ENCODE measurements at places on chromosomes 16 and 17.

DNA sequence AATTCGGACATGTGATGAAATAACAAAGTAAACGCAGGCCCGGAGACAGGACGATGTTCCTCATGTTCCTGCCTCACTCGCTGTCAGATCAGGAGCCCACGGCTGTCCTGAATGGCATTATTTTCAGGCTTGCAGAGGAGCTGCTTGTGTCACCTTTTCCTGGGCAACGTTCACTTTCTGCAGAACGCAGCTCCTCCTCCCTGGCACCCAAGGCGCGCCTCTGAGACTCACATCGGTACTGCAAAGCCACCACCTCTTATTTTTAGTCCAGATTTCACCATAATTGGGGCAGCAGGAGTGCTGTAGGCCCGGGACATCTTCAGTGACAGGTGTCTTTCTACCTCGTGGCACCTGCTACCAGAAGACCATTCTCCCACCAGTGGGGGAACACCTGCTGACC lies 8.0 kb upstream of the C16orf96 start:
- no peak for ATAC-seq

DNA sequence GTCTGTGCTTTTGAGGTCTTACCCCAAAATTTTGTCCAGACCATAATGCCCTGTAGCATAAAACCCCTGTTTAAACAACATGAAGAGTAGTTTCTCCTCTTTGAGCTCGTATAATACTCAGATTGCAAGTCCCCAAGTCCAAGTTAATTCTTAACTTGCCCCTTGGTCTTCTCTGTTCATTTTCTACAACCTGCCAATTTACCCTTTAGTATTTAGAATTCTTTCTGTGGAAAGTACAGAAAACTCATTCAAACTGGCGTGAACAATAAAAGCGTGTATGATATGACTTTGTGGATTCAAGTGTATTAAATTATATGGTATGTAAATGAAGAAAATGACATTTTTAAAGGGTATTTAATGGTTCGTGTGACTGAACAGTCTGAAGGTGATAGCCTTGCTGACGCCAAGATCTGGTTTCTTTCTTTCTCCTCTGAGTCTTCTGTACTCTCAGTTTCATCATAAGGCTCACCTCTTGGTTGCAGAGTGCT lies 185.6 kb downstream of the PRKCA start:
- no peak for ATAC-seq

- ATAC-seq = no peak
These were observed 55.4 kb upstream of the ENDOV start for GRCh38 chr17:80359422-80360110.

GRCh38 chr17:36943250-36944191 lies 5.2 kb upstream of the AATF start:
- no peak for ATAC-seq

DNA sequence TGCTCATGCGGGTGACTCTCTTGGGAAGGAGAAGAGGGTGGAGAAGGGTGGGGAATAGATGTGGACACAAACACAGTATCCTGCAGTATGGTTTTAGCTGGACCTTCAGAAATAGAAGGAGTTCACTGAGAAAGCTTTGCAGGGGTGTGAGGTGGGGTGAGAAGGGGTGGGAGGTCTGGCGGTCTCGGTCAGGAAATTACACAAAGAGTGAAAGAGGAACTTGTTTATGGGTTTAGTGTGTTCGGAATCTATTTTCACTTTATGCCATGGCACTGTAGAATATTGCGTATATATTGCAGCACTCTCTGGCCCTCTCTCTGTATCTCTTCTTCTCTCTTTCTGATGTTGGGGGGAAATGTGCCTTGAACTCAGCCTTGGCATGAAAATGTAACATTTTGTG lies 148.2 kb upstream of the GOT2 start:
- no peak for ATAC-seq

GRCh38 chr16:86104537-86105048 lies 205.6 kb downstream of the IRF8 start:
- no peak for ATAC-seq

DNA sequence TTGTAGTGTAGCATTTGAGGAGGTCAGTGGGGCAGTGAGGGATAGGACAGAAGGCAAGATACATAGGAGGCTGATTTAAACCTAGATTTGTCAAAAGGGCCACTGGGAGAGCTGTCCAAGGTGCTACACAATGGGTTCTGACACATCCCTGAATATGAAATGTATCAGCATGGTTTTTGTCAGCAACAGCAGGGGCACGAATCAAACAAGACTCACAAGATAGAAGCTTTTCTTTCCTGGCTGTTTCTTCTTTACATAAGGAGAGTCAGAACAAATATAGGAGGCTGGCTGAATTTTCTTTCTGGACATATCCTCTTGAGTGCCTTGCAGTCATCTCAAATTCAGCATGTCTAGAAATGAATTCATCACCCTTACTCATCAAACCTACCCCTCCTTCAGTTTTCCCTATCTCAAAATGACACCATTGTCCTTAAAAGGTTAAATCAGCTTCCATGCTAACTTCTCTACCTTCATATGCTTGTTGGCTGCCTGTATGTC lies 130.5 kb downstream of the NPIPB5 start:
- ATAC-seq = peak; percentile 53

DNA sequence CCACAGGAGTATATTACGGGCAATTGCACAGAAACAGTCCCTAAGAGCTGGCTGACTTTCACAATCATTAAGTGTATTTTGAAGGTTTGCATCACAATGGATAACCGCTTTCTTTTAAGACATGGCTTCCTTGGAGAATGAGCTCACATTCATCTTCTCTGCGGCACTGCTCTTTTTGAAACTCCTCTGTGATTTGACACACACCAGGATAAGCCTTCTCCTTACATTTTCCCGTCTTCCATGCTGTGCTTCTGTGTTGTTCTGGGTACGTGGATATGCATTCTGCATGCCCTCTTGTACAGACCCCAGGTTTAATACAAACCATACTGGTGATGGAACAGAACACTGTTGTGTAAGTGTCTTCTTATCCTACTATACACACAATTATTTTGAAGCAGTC lies 89.5 kb upstream of the METRNL start:
- no peak for ATAC-seq

GRCh38 chr17:71052971-71053370 lies 883.6 kb downstream of the KCNJ2 start:
- no peak for ATAC-seq

- peak; percentile 62 for ATAC-seq
These were observed 116.3 kb downstream of the TANC2 start for GRCh38 chr17:63082273-63082861.

- no peak for ATAC-seq
These were observed 21.6 kb downstream of the EMC8 start for GRCh38 chr16:85777583-85778310.

- ATAC-seq = peak; percentile 7
These were observed 15.9 kb downstream of the GRB7 start for GRCh38 chr17:39753514-39754160.

- no peak for ATAC-seq
These were observed 42.7 kb downstream of the BANP start for GRCh38 chr16:87993901-87994300.

- no peak for ATAC-seq
These were observed 3.4 kb downstream of the RAP1GAP2 start for GRCh38 chr17:2799653-2800052.

DNA sequence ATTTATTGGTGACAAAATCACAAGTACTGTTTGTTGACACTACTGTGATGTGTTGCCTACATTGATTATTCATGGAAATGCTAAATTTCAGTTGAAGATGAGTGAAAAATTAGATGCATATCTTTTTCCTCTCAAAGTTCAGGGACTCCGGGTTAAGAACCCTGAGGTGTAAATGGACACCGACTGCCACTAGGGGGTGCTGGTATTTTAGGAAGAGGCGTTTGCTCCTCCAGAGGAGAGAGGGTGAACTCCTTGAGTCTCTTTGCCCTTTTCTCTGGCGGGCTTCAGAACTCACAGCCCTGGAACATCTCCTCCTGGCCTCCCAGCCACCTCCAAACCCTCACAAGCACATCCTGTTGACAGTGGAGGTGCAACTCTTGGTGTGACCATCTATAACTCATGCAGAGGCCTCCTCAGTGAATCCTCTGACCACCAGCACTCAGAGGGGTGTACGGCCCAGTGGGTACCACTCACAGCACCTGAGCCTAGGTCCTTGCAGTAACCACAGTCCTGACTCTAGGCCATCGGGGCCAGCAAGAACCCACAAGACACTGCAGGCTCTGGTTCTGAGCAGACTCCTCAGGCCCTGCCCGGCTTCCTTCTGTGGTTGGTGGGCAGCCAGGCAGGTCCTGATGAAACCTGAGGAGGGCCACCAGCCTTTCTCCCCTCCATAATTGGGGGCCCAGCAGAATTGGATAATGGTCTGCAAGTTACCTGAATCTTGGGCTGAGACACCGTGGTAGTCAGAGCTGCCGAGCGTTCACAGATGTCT lies 26.2 kb upstream of the PIK3R5 start:
- ATAC-seq = peak; percentile 80

- ATAC-seq = no peak
These were observed 16.5 kb upstream of the ZFHX3 start for GRCh38 chr16:73064212-73064993.

DNA sequence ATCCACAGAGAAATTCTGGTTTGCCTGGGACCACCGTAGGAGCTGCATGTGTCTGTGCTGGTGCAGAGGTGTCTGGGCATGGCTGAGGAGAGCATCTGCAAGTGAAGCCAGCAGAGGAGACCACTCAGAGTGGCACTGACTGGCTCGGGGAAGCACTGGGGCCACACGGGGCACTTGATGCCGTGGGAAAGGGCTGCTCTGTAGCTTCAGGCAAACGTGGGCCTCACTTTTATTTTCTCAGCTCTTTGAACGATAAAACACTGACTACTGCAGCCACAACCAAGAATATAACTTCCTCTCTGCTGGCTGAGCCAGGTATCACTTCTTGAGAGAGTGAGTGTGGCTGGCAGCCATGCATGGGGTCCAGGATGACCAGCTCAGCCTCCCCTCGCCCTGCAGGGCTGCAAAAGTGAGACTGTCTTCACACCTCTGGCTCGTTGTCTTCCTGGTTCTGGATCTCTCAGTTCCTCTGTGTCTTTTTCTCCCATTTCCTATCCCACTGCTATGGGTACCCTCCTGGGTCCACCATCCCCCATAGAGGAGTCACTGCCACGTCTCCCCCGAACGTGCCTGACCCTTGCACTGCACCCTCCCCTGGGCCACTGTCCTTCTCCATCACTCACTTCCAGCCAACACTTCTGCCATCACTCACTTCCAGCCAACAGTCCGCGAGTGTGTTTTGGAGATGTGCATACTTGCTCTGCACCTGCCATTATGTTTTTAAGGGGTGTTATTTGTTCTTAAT lies 201.4 kb upstream of the CHMP6 start:
- ATAC-seq = peak; percentile 18

- ATAC-seq = peak; percentile 95
These were observed 13.8 kb downstream of the CORO7 start for GRCh38 chr16:4402439-4403132.

DNA sequence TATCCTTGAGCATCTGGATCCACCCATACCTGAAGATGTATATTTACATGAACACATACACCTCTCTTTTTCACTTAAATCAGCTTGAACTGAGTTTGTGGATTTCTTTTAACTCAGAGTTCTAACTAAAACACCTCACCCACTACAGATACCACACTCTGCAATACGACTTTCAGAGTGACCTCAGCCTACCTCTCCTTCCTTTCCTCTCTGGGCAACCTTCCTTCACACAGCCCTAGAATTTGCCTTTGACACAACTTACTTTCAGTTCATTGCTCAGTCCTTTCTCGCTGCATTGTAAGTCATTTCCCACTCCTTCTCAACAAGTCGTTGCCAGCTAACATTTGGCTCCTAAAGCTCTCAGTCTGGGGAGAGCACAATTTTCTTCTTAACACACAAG lies 151.9 kb upstream of the IRX3 start:
- ATAC-seq = no peak

DNA sequence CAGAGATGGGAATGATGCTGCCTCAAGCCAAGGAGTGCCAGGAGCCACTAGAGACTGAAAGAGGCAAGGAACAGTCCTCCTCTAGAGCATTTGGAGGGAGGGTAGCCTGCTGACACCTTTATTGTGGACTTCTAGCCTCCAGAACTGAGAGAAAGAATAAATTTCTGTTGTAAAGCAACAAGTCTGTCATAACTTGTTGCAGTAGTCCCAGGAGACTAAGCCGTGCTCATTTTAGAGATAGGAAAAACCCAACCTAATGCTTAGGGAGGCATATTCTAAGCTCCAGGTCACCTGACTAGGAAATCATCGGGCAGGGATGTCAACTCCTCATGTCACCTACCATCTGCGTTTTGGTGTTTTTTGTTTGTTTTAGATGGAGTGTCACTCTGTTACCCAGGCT lies 345.4 kb upstream of the EEF2KMT start:
- ATAC-seq = no peak

DNA sequence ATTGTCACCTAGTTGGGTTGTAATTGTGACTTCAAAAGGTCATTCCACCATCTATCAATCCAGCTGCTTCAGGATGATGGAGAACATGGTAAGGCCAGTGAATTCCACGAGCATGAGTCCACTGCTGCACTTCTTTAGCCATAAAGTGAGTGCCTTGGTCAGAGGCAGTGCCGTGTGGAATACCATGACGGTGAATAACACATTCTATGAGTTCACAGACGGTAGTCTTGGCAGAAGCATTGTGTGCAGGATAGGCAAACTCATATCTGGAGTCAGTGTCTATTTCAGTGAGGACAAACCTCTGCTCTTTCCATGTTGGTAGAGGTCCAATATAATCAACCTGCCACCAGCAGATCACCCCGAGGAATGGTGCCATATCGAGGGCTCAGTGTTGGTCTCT lies 650.9 kb downstream of the KCNJ2 start:
- no peak for ATAC-seq

DNA sequence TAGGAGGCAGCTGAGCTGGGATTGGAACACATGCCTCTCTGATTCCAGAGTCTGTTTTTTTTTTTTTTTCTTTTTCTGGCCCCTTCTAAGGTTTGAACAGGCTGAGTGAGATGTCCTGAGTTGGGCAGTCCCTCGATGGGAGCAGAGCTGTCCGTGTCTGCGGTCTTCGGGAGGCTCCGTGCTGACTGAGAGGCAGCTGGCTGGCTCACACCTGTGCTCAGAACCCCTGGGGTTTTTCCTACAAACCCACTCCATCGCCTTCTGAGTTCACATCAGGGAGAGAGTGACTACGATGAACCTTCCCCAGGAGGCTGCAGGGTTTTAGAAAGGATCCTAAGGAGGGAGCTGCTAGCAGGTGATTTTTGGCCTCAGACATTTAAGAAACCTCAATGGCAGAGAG lies 92.5 kb downstream of the IRF8 start:
- no peak for ATAC-seq

DNA sequence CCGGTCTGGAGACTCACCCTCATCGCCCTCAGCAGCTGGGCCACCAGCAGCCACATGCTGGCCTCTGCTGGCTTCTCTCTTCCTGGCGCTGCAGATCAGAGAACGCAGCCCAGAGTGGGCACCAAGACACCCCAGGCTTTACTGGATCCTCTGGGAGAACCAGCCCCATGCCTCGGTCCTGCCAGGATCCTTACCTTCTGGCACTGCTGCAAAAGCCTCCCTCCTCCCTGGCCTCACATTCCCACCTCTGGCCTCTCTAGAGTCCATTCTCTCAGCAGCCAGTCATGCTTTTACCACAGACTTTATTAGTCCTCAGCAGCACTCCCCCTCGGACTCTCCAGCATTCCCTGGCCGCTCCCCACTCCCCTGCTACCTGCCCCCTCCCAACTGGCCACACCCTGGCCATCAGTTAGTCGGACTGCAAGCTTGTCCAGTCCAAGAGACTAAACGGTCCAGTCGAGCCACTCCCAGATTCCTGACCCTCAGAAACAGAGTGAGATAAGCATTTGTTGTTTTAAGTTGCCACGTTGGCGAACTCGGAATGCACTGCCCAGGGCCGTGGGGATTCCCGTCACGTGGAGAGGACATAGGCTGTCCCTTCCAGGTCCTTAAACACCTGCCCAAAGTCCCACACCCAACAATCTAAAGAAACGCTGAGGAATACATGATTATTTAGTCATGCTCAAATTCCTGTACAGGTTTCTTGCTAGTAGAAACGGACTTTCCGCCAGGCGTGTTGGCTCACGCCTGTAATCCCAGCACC lies 5.9 kb upstream of the SPG7 start:
- ATAC-seq = no peak

All from SK-N-SH treated with all-trans-retinoic acid at 6 μM for 48 hours (cell line).